Transverse colon (tissue), 4 donors: ENCODE measurements at places on chromosomes 7 and 10.

- DNase-seq, result no peak
Measured at GRCh38 chr7:80999100-80999499, 80.2 kb upstream of the SEMA3C start.

DNA sequence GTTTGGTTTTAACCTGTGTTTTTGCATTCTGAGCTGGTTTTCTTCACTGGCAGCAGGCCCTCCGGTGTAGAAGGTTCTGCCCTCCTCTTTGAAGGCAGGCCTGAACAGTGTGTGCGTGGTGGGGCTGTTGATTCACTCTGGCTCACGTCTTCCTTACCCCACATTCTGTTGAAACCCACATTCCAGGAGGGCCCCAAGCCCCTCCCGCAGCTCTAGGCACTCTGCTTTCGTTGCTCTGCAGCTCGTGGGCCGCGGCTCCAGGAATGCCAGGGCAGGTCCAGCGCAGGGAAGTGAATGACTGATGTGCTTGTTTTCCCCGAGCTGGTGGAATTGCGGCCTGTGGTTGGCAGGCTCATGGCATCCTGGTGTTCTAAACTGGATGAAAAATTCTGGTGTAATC lies 49.0 kb downstream of the HTRA1 start:
- no peak for DNase-seq

GRCh38 chr7:2100278-2101208 lies 132.2 kb downstream of the MAD1L1 start:
- DNase-seq, result no peak

DNA sequence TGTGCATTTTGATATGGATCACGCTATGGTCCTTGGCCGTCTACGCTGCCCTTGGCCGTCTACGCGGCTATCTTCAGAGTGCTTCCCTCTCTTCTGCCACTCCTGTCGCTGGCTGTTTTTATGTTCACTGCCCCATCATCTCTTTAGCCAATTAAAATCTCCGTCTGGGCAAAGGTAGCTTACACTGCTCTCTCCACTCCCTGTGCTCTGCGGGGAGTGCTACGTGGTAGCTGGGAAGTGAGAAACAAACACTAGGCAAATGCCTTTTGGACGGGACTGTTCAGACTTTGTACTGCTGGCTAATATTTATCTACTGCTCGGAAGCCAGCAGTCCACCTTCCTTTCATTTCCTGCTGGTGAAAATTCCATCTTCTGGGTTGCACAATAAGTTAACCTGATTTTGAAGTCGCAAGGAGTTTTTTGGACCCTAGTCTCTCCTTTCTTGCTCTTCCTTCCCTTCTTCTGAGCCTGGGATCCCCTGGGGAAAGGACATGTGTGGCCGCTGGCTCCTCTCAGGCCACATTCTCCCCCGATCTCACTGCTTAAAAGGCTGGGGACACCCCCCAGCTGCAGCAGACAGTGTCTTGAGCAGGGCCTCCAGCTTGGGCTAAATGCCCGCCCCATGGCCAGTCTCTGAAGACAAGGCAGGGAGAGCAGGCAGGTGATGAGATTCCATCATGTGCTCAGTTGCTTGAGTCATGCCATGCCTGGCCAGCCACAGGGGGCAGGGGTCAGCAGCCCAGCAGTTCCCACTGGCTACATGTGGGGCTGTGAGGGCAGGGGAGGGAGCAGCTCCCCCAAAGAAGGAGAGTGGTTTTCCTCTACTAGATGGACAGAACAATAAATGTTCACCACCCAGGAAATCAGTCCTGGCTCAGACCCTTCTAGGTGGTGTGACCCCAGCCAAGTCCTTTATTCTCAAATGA lies 25.5 kb upstream of the RBM33 start:
- DNase-seq, result peak; percentile 76

GRCh38 chr7:11714205-11714604 lies 117.8 kb downstream of the THSD7A start:
- DNase-seq, result no peak

DNA sequence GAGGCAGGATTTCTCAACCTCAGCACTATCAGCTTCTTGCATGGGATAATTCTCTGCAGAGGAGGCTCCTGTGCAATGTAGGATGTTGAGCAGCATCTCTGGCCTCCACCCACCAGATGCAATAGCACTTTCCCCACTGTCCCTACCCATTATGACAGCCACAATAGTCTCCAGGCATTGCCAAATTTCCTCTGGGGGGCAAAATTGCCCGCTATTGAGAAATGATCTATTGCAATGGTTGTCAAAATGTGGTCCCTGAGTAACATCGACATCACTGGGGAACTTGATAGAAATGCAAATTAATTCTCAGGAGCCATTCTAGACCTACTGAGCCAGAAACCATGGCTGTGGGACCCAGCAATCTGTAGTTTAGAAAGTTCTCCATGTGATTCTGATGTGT lies 7.0 kb downstream of the KCNK18 start:
- DNase-seq, result no peak

DNA sequence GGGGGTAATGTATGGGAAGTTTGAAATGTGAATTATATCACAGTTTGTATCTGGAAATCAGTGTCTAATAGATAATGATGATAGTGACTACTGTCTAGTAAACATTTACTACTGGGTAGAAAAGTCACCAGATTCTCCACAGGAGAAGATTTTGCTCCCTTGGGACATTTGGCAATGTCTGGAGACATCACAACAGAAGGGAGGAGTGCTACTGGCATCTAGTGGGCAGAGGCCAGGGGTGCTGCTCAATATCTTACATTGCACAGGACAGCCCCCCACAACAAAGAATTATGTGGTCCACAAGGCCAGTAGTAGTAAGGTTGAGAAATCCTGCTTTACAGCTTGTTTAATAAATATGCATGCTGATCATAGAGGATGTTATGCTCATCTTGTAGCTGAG lies 92.3 kb upstream of the PRPS1L1 start:
- no peak for DNase-seq

- DNase-seq, result no peak
Measured at GRCh38 chr7:13110107-13110506, 422.7 kb downstream of the ARL4A start.

GRCh38 chr7:65477326-65477725 lies 103.7 kb downstream of the ZNF92 start:
- no peak for DNase-seq

- no peak for DNase-seq
Measured at GRCh38 chr7:130695840-130696239, 9.5 kb upstream of the TSGA13 start.

DNA sequence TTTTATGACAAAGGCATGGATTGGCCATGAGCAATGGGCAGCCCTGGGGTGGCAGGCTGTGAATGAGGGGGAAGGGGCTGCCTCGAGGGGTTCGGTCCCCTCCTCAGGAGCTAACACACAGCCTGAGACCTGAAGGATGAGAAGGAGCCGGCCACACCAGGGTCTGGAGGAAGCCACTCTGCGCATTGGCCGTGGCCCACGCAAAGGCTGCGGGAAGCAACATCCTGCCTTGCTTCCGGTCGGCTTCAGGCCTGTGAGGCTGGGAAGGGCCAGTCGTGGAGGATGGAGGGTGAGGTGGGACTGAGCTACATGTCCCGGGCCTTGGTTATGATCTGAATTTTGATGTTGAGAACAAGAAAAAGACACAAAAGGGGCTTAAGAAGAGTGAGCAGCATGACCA lies 49.4 kb downstream of the RGS10 start:
- no peak for DNase-seq

GRCh38 chr7:131493581-131493980 lies 62.8 kb downstream of the PODXL start:
- DNase-seq, result no peak

- DNase-seq, result no peak
Measured at GRCh38 chr10:130212746-130213145, 76.6 kb downstream of the GLRX3 start.

- DNase-seq, result no peak
Measured at GRCh38 chr10:52318822-52319464, 4.9 kb downstream of the DKK1 start.

GRCh38 chr7:42236976-42237810 lies at the start of gene GLI3:
Gene GLI3, minus strand, starts transcription at chr7:42237209. Its CDS starts 13,956 bp downstream, at chr7:42223253.
- peak; percentile 70 for DNase-seq

DNA sequence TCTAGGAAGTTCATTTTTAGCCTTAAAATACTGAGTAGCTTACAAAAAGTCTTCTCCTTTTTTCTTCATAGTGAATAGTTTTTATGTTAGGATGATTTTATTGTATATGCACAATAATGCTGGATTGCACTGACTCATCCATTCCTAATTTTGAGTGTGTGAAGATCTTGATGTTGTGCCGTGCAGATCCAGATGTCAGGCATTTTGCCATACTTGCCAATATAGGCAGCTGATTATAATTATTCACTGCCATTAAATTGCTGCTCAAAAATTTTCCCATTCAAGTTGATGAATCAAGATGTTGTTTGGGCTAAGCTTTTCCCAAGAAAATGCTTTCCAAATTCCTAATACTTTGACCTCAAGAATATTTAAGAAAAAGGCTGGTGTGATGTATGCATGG lies 218.3 kb downstream of the AHR start:
- DNase-seq, result no peak

GRCh38 chr7:69701288-69701687 lies 103.0 kb downstream of the AUTS2 start:
- no peak for DNase-seq
